ENCODE measurements at places on chromosomes 1 and 21.

GRCh38 chr1:46623743-46624644, 7.4 kb upstream of the MOB3C start:
- no peak overlapping the region for H3K27ac ChIP-seq
- H3K4me1 ChIP-seq, result peaks cover 2% of the 10 kb centered on the region
- H3K4me3 ChIP-seq, result no peak overlapping the region

- no peak overlapping the region for H3K27ac ChIP-seq
- peaks cover 27% of the 10 kb centered on the region for H3K36me3 ChIP-seq
- no peaks in the 10 kb centered on the region for H3K27me3 ChIP-seq
- DNase-seq, result no peak
- H3K4me1 ChIP-seq, result no peaks in the 10 kb centered on the region
These were observed 27.7 kb downstream of the TRAPPC10 start for GRCh38 chr21:44039828-44040227.

- H3K4me3 ChIP-seq, result no peak overlapping the region
- peaks cover 4% of the 10 kb centered on the region for H3K27me3 ChIP-seq
- no peak overlapping the region for H3K27ac ChIP-seq
- H3K4me1 ChIP-seq, result no peaks in the 10 kb centered on the region
- H3K36me3 ChIP-seq, result no peaks in the 10 kb centered on the region
These were observed 228.2 kb upstream of the PROX1 start for GRCh38 chr1:213759359-213760181.

DNA sequence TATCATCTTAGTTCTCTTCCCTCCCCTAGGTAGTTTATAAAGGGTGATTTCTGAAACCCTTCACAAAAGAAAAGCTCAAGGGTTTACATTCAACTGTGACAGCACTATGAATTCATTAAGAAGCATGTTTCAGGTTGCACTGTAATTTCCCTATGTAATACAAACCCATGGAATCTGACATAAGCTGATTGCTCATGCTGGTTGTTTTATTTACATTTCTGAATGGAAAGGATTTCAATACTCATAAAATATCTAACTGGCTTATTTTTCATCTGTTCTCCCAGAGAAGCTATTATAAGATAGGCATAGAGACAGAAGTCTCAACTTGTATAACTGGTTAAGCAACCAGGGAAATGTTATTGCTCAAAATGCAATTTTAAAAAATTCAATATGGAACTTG, 20.5 kb downstream of the WNT2B start:
- no peaks in the 10 kb centered on the region for H3K27me3 ChIP-seq
- no peak overlapping the region for H3K4me3 ChIP-seq
- no peak overlapping the region for H3K27ac ChIP-seq
- H3K36me3 ChIP-seq, result no peaks in the 10 kb centered on the region

DNA sequence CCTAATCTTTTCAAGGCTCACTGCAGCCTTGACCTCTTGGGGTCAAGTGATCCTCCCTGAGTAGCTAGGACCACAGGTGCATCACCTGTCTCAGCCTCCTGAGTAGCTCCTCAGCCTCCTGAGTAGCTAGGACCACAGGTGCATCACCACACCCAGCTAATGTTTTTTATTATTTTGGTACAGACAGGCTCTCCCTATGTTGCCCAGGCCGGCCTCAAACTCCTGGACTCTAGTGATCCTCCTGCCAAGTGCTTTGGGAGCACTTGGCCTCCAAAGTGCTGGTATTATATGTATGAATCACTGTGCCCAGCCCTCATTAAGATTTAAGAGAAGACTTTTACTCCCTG, 58.5 kb upstream of the S1PR1 start:
- 0 out of 2 replicates have a peak overlapping the region, but pooled peaks have one; percentile 31 for H3K4me3 ChIP-seq
- no peaks in the 10 kb centered on the region for H3K27me3 ChIP-seq
- peak overlapping the region; percentile 94 for H3K27ac ChIP-seq

GRCh38 chr1:115214098-115214497, 124.0 kb downstream of the NGF start:
- H3K27me3 ChIP-seq, result no peaks in the 10 kb centered on the region
- no peaks in the 10 kb centered on the region for H3K36me3 ChIP-seq
- no peak for DNase-seq
- no peaks in the 10 kb centered on the region for H3K4me1 ChIP-seq
- no peak overlapping the region for H3K27ac ChIP-seq
- H3K4me3 ChIP-seq, result no peak overlapping the region

GRCh38 chr21:35814858-35815619, 245.3 kb downstream of the SETD4 start:
- no peak for DNase-seq
- H3K27ac ChIP-seq, result no peak overlapping the region
- no peaks in the 10 kb centered on the region for H3K4me1 ChIP-seq
- H3K36me3 ChIP-seq, result no peaks in the 10 kb centered on the region
- H3K4me3 ChIP-seq, result no peak overlapping the region

GRCh38 chr1:24926563-24927249, 3.4 kb downstream of the RUNX3 start:
- no peak for DNase-seq
- H3K27me3 ChIP-seq, result no peaks in the 10 kb centered on the region
- peak overlapping the region; percentile 99 for H3K4me3 ChIP-seq
- peak overlapping the region; percentile 89 for H3K27ac ChIP-seq
- peaks cover 59% of the 10 kb centered on the region for H3K4me1 ChIP-seq
- H3K36me3 ChIP-seq, result peaks cover 22% of the 10 kb centered on the region

DNA sequence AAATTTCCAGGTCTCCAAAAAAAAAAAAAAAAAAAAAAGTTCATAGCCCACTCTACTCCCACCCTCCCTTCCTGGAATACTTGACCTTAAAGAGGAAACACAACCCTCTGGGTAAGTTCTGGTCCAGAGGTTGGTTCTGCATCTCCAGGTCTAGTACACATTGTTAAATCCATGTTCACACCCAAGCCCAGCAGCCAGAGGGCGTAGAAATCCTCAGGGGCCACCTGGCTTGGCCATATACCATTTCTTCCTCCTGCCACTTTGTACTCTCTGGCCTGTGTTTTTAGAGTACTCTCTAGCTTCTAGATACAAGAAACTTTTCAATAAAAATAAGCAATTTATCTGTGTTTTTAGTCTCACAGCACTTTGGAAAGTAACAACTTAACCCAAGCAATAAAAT, 89.3 kb downstream of the PHTF1 start:
- no peaks in the 10 kb centered on the region for H3K4me1 ChIP-seq
- H3K4me3 ChIP-seq, result no peak overlapping the region
- no peak overlapping the region for H3K27ac ChIP-seq
- no peaks in the 10 kb centered on the region for H3K27me3 ChIP-seq
- DNase-seq, result no peak

- no peaks in the 10 kb centered on the region for H3K4me1 ChIP-seq
- no peaks in the 10 kb centered on the region for H3K27me3 ChIP-seq
- H3K27ac ChIP-seq, result no peak overlapping the region
- no peaks in the 10 kb centered on the region for H3K36me3 ChIP-seq
These were observed 423.8 kb upstream of the CXADR start for GRCh38 chr21:17089091-17089491.

- H3K27me3 ChIP-seq, result no peaks in the 10 kb centered on the region
- no peaks in the 10 kb centered on the region for H3K4me1 ChIP-seq
- H3K4me3 ChIP-seq, result no peak overlapping the region
- no peaks in the 10 kb centered on the region for H3K36me3 ChIP-seq
- DNase-seq, result no peak
These were observed 346.6 kb upstream of the RUNX1 start for GRCh38 chr21:35395728-35396127.

DNA sequence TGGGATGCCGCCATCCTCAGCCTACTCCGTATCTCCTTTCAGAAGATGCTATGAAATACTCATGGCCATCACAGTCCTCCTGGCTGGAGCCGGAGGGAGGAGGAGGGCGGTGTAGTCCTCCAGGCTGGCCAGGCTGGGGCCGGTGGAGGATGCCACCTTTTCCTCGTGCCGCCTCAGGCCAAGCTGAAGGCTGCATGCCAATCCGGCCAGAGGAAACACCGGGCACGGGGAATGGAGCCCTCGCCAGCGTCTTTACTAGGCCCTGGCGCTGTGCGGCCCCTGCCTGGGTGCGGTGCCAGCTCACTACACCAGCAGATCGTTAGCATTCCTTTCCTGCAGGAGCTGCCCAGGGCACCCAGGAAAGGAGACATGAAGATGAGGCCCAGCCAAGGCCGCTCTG, 70.1 kb downstream of the CASZ1 start:
- peaks cover 1% of the 10 kb centered on the region for H3K27me3 ChIP-seq
- no peak overlapping the region for H3K27ac ChIP-seq
- no peaks in the 10 kb centered on the region for H3K36me3 ChIP-seq
- H3K4me3 ChIP-seq, result no peak overlapping the region
- no peaks in the 10 kb centered on the region for H3K4me1 ChIP-seq
- no peak for DNase-seq

GRCh38 chr1:202348005-202348508, 442 bp upstream of the PPP1R12B start:
- DNase-seq, result no peak
- no peaks in the 10 kb centered on the region for H3K27me3 ChIP-seq
- no peak overlapping the region for H3K27ac ChIP-seq
- H3K36me3 ChIP-seq, result no peaks in the 10 kb centered on the region
- peak overlapping the region; percentile 52 for H3K4me3 ChIP-seq

- no peaks in the 10 kb centered on the region for H3K36me3 ChIP-seq
- H3K4me3 ChIP-seq, result no peak overlapping the region
- no peak overlapping the region for H3K27ac ChIP-seq
These were observed 876.1 kb upstream of the B3GALT2 start for GRCh38 chr1:194062526-194062925.

GRCh38 chr1:204885288-204885711, 14.6 kb downstream of the NFASC start:
- H3K4me3 ChIP-seq, result no peak overlapping the region
- no peaks in the 10 kb centered on the region for H3K4me1 ChIP-seq
- no peak for DNase-seq
- peaks cover 10% of the 10 kb centered on the region for H3K27me3 ChIP-seq
- H3K36me3 ChIP-seq, result no peaks in the 10 kb centered on the region

GRCh38 chr1:223515421-223515820, 122.2 kb downstream of the CCDC185 start:
- no peak for DNase-seq
- no peak overlapping the region for H3K27ac ChIP-seq
- H3K4me3 ChIP-seq, result no peak overlapping the region
- H3K36me3 ChIP-seq, result no peaks in the 10 kb centered on the region
- H3K4me1 ChIP-seq, result no peaks in the 10 kb centered on the region

GRCh38 chr1:25621876-25622275, 5.3 kb downstream of the MAN1C1 start:
- H3K4me1 ChIP-seq, result peaks cover 29% of the 10 kb centered on the region
- no peak for DNase-seq
- H3K27ac ChIP-seq, result no peak overlapping the region
- H3K27me3 ChIP-seq, result no peaks in the 10 kb centered on the region

DNA sequence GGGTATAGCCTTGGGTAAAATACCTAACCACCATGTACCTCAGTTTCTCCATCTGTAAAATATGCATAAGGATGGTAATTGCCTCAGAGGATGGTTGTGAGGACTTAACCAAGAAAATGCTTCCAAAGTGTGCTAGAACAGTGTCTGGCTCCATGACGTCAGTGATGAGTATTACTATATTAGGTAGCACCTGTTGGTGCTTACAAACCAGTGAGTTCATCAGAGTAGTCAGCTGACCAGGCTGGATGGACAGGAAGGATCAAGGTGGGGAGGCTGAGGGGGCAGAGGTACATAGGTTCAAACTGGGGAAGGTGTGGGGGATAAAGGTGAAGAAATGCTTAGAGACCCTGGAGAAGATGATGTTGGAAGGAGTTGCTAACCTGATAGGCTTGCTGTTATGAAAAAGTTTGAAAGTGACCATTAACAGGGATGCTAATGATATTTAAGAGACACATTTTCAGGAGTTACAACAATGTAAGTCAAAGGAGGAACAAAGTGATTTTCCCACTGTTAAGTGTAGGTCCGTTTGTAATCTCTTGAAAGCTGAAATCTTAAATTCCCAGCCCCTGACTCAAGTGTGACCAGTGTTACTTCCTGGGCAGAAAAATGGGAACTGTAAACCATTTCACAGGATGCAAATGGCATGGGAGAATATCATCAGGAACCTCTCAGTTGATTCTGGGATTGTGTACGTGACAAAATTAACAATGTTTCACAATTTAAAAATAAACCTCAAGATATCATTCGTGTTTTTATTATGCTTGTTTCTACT, 4.4 kb downstream of the NTPCR start:
- H3K36me3 ChIP-seq, result peaks cover 15% of the 10 kb centered on the region
- no peak for DNase-seq
- H3K4me1 ChIP-seq, result peaks cover 4% of the 10 kb centered on the region
- H3K4me3 ChIP-seq, result no peak overlapping the region

- peak overlapping the region; percentile 89 for H3K27ac ChIP-seq
- H3K4me1 ChIP-seq, result peaks cover 29% of the 10 kb centered on the region
These were observed 520 bp upstream of the MR1 start for GRCh38 chr1:181033128-181033798.

GRCh38 chr21:25424634-25425033, 182.6 kb downstream of the MRPL39 start:
- peak overlapping the region; percentile 97 for H3K27ac ChIP-seq
- no peak for DNase-seq
- H3K36me3 ChIP-seq, result no peaks in the 10 kb centered on the region
- peaks cover 42% of the 10 kb centered on the region for H3K4me1 ChIP-seq

GRCh38 chr1:8879922-8880676, 1.6 kb upstream of the ENO1 start:
- peaks cover 12% of the 10 kb centered on the region for H3K4me1 ChIP-seq
- H3K4me3 ChIP-seq, result peak overlapping the region; percentile 74
- DNase-seq, result no peak
- no peaks in the 10 kb centered on the region for H3K36me3 ChIP-seq

DNA sequence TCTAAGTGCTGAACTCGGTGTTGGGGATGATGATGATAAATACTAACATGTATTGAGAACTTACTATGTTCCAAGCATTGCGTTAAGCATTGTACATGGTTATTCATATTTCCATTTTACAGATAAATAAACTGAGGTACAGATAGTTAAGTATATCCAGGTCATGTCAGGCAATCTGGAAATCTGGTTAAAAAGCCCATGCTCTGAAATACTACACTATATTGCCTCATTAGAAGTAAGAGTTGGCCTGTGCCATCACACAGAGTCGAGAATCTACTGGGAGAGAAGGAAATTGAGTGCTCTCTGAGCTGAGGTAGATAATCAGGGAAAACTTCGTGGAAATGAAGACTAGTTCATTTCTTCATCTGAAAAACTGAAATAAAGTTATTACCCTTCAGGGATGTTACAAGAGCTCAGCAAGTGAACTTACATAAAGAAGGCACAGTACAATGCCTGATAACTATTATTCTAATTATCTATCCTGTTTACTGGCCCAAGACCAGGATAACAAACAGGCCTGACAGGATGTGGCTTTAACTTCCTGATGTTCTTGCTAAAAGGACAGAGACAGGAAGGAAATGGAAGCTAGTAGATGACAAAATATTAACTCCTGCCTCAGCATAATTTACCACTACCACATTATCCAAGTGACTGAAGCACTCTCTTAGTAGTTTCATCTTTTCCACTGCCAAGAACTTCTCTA, 85.6 kb downstream of the EPS15 start:
- H3K36me3 ChIP-seq, result peaks cover 25% of the 10 kb centered on the region
- H3K4me1 ChIP-seq, result peaks cover 16% of the 10 kb centered on the region
- no peak overlapping the region for H3K4me3 ChIP-seq
- H3K27ac ChIP-seq, result peak overlapping the region; percentile 42
- no peak for DNase-seq

All from GM12878 (cell line).